Activated CD8-positive, alpha-beta memory T cell treated with anti-CD3 and anti-CD28 coated beads for 4 hours (primary cell): ENCODE measurements at places on chromosomes 3 and 15.

DNA sequence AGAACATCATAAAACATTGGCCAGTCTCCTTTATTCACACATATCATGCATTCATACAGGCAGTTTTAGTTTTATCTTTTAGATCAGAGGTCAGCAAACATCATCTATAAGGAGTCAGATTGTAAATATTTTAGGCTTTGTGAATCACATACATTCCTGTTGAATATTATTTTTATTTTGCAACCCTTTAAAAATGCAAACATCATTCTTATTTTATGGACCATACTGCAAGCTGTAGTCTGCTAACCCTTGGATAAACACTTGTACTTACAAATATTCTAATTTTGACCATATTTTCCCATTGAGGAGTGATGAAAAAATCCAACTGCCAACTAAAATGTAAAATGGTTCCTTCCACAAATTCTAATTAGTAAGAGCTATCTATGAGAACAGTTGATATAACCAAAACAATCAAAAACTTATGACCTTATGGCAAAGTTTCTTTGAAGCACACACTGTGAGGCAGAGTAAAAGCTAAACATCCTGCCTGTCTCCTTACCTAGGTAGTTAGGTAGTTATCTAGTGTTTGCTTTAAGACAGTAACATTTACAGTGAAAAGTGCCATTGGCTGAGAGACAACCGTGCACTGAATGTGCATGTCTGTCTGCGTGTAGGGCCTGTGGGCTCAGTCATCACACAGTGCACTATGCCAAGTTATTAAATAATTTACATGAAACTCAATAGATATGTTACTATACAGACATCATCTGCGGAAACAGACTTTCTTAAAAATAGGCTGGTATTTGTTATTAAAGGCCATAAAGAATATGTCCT, 57.7 kb downstream of the PIK3R4 start:
- DNase-seq: no peak

DNA sequence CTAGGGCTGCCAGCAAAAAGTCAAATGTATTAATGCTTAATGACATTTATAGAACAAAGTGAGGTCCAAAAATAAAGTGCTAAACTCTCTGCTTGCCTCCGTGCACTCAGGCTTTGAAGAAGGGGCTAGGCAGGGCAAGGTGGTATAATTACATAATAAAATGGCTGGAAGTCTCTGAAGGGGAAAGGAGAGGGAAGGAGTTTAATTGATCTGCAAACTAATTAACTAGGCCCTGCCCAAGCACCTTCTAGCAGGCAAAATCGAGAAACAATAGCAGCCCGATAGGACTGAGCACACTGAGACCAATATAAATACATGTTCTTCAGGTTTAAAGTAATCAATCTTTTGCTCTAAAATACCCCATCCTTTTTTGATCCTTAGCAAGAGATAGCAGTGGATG, 13.0 kb downstream of the DIS3L start:
- DNase-seq: no peak

GRCh38 chr3:158727206-158728060, 4.8 kb downstream of the RARRES1 start:
- DNase-seq: no peak

DNA sequence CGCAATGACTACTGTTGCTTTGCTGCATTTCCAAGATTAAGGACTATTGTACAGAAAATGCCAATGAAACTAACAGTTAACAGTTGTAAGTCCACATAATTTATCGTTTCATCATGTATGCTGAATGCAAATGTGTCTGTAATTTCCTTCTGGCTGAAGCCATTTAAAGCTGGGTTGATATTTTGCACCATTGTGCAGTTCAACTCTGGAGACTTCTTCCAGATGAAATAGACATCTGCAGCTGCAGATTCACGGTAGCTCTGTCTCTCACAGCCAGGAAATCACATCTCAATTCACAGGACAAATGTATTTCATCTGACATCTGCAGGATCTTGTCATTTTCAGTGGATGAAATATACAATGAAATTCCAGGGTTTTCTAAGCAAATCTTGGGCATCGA, 145.4 kb downstream of the CHL1 start:
- DNase-seq: no peak
